ENCODE measurements at places on chromosomes 6 and 20.
A peak's percentile ranks its signal among the peaks of the same experiment; 100 is the strongest.

GRCh38 chr6:163860287-163861081 lies 446.0 kb downstream of the QKI start:
- DNase-seq, result no peak

DNA sequence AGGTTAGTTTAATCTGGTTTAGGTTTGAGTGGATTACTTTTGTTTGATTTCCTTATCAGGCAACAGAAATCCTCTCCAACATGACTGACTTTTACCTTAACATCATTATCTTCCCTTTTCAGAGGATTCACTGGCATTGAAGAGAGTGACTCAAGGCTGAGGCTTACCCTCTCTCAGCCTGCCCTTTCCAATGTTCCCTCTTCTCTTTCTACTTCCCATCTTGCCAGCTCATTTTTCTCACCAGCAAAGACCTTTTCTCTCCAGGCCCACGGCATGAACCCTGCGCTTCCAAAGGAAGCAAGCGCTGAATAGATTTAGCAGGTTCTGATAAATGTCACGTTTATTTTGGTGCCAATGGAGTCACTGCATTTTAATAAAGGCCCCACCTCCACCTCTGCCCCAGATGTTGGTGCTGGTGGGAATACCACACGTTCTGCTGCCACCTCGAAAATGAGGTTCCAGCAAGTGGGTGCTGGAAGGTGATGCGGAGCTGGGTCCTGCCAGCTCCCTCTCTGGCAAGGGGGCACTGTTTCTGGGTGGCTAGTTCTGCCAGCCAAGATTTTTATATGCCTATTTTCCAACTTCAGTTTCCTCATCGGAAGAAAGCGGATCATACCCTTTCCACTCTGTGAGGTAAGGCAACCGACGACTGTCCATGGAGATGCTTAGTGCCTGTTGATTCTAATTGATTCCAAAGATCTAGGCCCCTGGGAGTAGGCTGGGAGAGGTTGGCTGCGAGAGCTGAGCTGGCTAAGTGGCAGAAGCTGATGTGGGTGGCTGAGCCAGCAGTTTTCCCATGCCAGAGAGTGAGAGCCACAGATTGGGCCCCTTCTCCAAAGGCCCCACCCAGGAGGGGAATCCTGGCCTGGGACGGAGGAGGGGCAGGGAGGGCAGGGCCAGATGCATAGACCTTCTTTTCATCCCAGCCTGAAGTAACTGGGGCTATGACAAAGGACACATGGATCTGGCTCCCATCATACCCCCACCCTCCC lies 87.7 kb upstream of the MAFB start:
- DNase-seq, result no peak

DNA sequence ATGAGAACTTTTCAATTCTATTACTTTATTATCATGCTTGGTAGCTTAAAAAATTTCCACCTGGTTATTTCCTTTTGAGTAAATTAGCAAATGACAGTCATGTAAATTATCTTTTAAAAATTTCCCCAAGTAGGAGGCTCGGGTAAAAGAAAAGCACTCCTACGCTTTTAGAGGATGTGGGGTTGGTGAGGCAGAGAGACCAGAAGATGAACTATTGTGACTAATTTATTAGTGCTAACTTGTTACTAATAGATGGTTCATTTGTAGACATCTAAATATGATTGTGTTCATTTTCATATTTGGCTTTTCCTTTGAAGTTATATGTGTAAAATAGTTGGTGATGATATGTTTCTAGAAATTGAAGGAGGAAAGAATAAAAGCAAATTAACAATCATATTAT lies 27.0 kb downstream of the ZNF292 start:
- no peak for DNase-seq

GRCh38 chr20:18466574-18466893 lies 296 bp downstream of the DZANK1 start:
- no peak for DNase-seq

DNA sequence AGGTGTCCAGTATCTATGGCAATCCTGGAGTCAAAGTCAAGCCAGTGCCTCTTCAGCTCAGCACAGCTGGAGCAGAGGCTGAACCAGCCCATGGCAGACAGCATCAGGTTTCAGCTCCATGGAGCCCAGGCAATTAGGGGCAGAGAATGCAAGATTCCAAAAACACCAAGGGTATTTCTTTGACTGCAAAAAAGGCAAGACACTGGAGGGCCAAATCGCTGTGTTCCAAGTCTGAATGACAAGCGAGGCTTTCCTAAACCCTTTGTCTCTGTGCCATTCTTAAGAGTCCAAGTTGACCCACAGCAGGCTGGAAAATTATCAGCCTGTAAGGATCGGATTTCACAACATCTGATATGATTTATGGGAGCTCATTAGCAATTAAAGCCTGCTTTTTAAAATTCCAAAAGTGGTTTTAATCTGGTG lies 49.7 kb upstream of the TGM3 start:
- no peak for DNase-seq

DNA sequence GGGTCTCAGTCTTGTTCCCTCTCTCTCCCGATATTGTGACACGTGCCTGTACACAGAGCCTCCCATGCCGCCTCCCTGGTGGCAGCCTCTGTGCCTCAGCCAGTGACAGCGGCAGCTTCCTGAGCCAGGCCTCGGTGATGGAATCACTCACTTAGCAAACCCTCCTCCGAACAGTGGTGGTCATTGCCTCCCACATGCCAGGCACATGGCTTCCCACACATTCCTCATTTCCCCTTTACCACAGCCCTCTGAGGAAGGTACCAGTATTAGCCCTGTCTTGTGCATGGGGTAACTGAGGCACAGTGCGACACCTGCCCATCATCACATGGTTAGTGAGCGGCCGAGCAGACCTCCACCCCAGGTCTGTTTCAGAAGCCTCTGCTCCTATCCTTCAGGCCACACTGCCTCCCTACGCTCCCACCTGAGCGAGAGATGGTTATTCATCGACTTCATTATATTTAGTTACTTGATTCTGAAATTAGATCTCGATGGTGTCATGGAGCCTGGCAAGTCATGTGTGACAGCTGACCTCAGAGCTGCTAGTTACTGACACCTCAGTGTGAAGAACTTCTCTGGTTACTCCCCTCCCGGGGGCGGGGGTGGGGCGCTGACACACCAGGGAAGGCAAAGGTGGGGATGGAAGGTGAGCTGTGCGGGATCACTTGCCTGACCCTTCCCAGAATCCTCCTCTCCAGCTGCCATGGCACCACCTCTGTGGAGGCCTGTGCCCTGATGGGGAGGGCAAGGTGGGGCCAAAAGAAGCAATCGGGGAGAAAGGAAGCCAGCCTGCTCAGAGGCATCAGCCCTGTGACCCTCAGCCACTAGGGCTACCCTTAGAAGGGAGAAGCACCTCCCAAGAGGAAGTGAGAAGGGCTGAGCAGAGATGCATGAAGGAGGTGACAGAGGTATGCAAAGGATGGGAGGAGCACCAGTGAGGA lies 17.9 kb downstream of the MDGA1 start:
- DNase-seq, result no peak

GRCh38 chr20:2295886-2296515 lies at the start of gene TGM3:
Gene TGM3 (plus strand): TSS chr20:2296001. CDS start chr20:2296064, 63 bp downstream.
- no peak for DNase-seq

GRCh38 chr20:1618954-1619540 lies 762 bp downstream of the SIRPB1 start:
- DNase-seq, result no peak

DNA sequence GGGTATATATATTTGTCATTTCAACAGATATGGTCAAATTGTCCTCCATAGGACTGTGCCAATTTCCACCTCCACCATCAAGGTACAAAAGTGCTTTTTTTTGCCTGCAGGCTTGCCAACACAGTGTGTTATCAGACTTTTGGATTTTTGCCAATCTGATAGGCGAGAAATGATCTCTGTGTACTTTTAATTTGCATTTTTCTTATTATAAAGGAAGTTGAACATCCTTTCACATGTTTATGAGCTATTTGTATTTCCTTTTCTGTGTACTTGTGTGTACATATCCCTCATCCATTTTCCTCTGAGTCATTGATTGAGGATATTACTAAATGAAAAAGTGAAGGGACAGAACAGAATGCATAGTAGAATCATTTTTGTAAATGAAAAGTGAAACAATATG lies 39.0 kb upstream of the PTPN1 start:
- DNase-seq, result no peak

GRCh38 chr20:35238735-35239134 lies 12.2 kb downstream of the MMP24 start:
- no peak for DNase-seq

DNA sequence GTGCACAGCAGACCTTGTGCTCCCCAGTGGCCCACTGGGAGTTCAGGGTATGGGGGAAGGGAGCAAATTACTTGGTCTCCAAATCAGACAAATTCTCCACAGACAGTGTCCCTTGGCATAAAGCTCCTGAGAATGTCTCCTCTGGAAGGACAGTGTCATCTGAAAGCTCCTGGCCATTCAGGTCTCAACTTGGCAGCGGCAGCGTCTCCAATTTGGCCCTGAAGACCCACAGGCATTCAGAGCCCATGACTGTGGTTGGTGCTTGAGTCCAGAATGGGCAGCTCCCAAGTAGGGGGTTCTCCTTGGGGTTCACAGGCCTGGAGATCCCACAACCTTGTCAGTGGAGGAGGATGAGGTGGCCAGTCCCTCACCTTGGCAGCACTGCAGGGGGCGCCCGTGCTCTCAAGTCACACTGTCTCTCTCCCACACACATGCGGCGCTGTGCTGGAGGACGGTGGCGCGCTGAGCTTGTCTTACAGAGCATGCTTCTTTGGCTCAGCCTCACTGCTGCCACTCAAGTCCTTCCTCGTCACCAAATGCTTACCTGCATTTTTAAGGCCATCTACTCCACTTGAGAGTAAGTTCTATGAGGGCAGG lies 20.7 kb downstream of the DYNLRB1 start:
- peak; percentile 29 for DNase-seq

GRCh38 chr6:85006362-85006761 lies 242.0 kb upstream of the TBX18 start:
- no peak for DNase-seq

DNA sequence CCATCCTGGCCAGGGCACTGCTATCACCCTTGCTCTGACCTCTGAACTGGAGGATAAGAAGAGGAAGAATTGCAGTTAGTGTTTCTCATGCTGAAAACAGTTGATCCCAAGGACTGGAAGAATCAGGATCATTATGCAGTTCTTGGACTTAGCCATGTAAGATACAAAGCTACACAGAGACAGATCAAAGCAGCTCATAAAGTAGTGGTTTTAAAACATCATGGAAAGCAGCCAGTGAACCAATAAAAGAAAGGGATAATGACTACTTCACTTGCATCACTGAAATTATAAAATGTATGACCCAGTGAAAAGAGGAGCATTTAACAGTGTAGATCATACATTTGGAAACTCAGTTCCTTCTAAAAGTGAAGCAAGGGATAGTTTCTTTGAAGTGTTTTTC lies 47.7 kb downstream of the DNAH8 start:
- no peak for DNase-seq

- no peak for DNase-seq
Measured at GRCh38 chr6:137666202-137666774, 172.1 kb upstream of the OLIG3 start.

DNA sequence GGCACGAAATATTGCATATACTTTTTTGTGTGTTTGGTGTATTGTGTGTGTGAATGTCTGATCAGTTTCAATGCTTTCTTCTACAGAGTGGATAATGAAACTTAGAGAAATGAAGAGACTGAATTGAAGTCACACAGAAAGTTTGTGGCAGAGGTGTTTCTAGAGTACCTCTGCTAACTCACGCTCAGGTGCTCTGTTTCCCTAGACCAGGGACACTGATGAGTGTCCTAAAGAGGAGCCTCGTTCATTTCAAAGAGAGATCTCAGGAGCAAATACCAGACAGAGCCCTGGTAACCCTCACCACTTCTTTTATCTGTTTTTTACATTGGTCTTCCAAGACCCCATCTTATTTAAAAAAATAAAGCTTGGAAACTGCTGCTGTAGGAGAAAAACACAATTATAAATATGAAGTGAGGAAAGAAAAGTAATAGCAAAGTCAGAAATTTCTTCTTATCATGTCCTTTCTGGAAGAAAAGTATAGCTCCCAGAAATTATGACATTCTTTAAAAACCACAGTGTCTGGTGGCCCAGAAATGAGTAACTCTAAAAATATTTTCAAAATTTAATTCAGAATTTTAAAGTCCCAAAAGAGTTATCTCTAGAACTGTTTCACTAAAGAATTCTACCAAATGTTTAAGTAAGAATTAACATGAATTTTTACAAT lies 720.6 kb downstream of the RFPL4B start:
- no peak for DNase-seq

- no peak for DNase-seq
Measured at GRCh38 chr6:5786321-5786968, 220.3 kb downstream of the NRN1 start.

GRCh38 chr6:169669889-169670288 lies 31.9 kb downstream of the WDR27 start:
- no peak for DNase-seq

- DNase-seq, result no peak
Measured at GRCh38 chr6:5698318-5698717, 308.4 kb downstream of the NRN1 start.

DNA sequence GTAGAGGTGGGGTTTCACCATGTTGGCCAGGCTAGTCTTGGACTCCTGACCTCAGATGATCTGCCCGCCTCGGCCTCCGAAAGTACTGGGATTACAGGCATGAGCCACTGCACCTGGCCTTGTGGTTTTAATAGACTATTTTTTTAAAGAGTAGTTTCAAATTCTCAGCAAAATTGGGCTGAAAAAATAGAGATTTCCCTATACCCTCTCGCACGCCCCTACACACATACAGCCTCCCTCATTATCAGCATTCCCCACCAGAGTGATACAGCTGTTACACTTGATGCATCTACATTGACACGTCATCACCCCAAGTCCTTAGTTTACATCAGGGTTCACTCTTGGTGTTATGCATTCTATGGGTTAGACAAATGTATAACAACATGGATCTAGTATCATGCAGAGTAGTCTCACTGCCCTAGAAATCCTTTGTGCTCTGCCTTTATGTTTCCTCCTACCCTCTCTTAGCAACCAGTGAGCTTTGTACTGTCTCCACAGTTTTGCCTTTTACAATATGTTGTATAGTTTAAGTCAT lies 103.6 kb downstream of the CDYL start:
- peak; percentile 66 for DNase-seq

GRCh38 chr20:63856098-63856511 lies 5.2 kb upstream of the ABHD16B start:
- DNase-seq, result no peak

GRCh38 chr6:161963634-161964234 lies 689.9 kb upstream of the AGPAT4 start:
- no peak for DNase-seq

DNA sequence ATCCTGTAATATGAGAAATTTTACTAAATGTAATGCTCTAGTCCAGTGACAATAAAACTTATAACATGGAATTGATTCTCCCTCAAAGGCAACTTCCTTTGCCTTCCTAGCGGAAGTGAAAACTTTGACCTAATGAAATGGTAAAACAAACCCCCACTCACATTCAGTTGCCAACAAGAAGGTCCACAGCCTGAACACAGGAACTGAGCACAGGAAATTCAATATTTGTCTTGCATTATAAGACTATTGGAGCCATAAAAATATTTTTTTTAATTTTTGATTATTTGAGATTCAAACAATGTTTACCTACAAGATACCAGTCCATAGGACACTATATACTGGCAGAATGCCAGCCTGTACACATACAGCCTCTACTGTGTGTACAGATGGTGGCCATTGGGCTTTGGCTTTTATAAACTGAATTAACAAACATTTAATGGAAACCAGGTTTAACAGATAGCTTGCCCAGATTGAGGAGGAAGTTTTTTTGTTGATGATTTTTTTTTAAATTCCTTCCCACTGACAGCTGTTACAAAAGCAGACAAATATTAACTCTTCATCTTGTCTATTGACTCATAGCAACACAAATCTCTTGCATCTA lies 481.5 kb upstream of the JAG1 start:
- no peak for DNase-seq
